NCI-H345 (cell line): ENCODE measurements at places on chromosomes 7 and 10.

DNA sequence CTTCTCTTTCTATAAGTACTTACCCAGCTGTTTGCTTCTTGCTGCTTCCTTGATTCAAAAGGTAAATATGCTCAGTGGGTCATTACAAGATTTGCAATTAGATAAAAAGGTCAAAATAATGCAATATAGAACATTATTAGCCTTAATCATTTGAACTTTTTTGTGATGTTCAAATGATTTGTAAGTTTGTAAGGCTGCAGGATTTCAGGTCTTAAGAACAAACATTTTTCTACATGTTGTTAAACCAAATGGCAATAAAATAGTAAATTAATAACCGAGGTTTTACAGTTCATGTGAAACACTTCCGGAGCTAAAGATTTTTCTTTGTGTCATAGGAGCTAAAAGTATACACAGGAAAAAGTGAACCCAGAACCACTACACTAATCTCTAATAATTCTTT, 16.2 kb upstream of the SCIN start:
- no peak for DNase-seq

GRCh38 chr7:42240416-42240815, 3.4 kb upstream of the GLI3 start:
- DNase-seq: no peak

GRCh38 chr7:74275401-74275881, 13.8 kb upstream of the CLIP2 start:
- DNase-seq: no peak

GRCh38 chr7:295155-296154, 5.5 kb downstream of the FOXL3 start:
- no peak for DNase-seq

DNA sequence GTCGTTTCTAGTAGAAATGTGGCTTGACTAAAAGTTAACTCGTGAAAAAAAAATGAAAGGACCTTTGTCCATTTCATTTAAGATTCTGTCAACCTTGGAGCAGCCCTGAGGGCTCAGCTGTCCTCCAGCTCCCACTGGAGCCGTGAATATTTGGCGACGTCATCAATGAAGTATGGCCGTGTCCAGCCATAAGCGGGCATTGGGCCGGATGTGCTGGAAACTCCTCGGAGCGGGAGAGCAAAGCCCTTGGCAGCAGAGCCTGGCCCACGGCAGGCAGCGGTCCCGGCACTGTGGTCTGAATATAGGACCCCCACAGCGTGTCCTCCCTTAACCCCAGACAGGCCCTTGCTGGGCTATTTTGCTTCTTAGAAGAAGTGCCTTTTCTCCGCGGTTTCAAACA, 50.0 kb downstream of the JAKMIP3 start:
- DNase-seq: no peak

GRCh38 chr10:71939304-71939703, 24.9 kb upstream of the CHST3 start:
- DNase-seq: no peak

GRCh38 chr10:77415313-77415960, 222.2 kb downstream of the KCNMA1 start:
- DNase-seq: no peak

GRCh38 chr10:106625751-106626150, 538.8 kb downstream of the SORCS1 start:
- DNase-seq: no peak

- no peak for DNase-seq
These were observed 512.6 kb upstream of the FOXK1 start for GRCh38 chr7:4169455-4169854.

DNA sequence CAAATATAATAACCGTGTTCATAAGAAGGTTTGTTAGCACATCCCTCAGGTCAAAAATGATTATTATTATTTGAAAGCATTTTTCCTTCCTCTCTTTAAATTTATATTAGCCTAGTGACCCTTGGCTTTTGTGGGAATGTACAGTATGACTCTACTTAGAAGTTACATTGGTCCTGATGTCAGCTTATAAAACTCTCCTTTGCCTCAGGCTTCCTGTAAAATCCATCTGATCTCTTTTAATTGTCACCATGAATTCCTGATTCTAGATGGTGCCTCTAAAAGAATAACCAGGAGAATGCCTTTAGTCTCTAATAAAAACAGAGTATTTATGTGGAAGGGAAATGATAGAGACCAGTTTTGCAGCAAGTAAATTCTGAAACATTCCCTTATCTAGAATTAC, 1134.4 kb downstream of the XPNPEP1 start:
- DNase-seq: no peak

DNA sequence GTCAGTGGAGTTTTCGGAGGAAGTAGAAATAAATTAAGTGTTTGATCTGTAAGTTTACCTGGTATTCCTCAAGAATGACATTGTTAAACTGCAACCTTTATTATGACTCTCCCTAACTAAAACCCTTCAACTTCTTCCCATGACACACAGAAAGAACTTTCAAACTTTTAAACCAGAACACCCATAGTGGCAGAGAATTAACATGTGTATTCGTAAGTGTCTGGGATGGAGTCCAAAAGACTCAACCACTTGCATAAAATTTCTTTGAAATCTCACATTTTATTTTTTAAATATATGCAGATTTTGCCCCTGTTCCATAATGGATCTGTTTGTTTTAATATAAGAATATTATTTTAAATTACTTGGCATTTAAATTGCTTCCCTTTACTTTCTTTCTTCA, 54.6 kb upstream of the PLXNA4 start:
- no peak for DNase-seq

GRCh38 chr7:159091480-159092475, 52.9 kb downstream of the VIPR2 start:
- no peak for DNase-seq

GRCh38 chr7:128235471-128235870, 5.6 kb upstream of the LEP start:
- DNase-seq: peak; percentile 12

DNA sequence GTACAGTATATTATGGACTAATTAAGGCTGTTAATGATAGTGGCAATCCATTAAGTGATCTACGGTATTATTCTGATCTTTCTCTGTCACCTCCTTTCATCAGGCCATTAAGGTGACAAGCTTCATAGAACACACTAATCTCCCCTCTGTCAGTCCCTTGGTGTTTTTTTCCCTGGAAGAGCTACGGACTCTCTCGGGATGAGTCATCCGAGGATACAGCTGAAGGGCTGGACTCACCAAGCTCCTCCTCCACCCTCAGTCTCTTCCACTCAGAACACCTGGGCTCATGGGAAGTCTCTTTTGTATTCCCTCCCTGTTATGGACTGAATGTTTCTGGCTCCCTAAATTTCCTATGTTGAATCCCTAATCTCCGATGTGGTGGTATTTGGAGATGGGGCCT, 69.8 kb upstream of the PLXNA4 start:
- no peak for DNase-seq
